ENCODE measurements at places on chromosomes 2 and 18. TPM values are rescaled to one million over a fixed set of nuclear protein-coding genes. Genes with fewer than 3 reads are reported as not detected.
A peak's percentile ranks its signal among the peaks of the same experiment; 100 is the strongest.

- no peak for DNase-seq
These were observed 32.9 kb upstream of the CSRNP3 start for GRCh38 chr2:165436559-165436958.

DNA sequence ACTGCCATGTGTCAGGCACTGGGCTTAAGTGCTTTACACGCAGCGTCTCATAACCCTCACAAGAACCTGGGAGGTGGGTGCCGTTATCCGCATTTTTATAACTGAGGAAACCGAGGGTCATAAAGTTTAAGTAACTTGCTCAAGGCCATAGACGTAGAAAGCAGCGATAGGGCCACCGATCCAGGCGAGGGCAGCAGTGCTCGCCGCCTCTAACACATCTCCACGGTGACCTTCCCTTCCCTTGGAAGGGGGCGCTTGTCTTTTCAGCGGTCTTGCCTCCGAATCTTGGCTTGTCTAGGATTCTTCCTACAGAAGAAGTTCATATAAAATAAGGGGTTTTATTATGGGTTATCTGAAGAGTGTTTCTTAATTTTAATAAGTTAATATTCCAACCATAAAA, 186.6 kb downstream of the GBX2 start:
- DNase-seq: no peak

GRCh38 chr18:31206071-31206470, 43.4 kb upstream of the DSC1 start:
- no peak for DNase-seq

GRCh38 chr18:35038029-35038428, 3.2 kb upstream of the MAPRE2 start:
- no peak for DNase-seq

GRCh38 chr2:143828763-143829537, 691.0 kb downstream of the ZEB2 start:
- no peak for DNase-seq

DNA sequence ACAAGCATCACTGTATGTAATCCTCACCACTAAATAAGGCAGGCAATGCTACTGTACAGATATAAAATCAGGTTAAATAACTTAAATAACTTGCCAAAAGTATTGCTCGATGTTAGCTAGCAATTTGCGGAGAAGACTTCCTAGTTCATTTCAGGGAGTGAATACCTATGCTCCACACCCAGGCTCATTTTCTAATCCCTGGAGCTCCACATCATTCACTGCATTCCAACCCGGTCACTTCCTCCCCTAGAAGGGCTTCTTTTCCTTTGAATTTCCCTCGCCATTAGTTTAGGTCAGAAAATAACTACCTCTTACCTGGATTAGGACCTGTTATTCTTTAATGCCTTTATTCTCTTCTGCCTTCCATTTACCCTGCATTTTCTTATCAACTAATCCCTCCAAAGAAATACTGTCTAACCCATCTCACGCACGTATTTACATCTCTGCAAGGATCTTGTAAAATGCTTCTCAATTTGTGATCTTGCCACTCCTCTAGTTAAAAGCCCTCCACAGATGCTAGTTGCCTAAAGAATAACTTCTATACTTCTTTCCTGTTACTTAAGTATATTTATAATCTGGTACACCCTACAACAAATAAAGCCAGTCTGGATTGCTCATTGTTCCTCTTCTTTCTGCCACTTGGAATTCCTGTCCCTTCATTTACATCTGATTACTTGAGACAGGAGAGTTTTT, 599.8 kb downstream of the NRXN1 start:
- DNase-seq: no peak

Gene DYSF
- total RNA-seq: 1.2 TPM

GRCh38 chr18:35811896-35812295, 160.6 kb upstream of the RMP24 start:
- DNase-seq: no peak

GRCh38 chr2:47165001-47165555, 10.0 kb upstream of the STPG4 start:
- no peak for DNase-seq

GRCh38 chr2:85823951-85824350, 64.8 kb downstream of the ST3GAL5 start:
- no peak for DNase-seq

DNA sequence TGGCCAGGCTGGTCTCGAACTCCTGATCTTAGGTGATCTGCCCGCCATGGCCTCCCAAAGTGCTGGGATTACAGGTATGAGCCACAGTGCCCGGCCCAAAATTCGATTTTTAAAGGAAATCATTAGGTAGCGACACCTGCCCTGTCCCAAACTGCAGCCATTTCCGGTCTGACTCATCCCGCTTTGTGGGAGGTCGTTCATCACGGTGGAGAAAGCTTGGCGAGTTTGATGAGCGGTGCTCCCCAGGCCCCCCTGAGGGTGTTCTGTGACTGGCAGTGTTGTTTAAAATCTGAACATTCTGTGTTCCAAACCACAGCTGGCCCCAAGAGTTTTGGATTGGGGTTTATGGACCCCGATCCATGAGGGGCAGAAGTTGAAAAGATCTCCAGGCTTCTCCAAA, 53.0 kb upstream of the GLI2 start:
- no peak for DNase-seq

GRCh38 chr2:225471039-225471438, 71.5 kb downstream of the NYAP2 start:
- DNase-seq: no peak

- no peak for DNase-seq
These were observed 27.2 kb downstream of the ALPK2 start for GRCh38 chr18:58601468-58602266.

Gene CNRIP1
- total RNA-seq: 46.9 TPM

- no peak for DNase-seq
These were observed 139.7 kb downstream of the INO80D start for GRCh38 chr2:205946226-205946625.

DNA sequence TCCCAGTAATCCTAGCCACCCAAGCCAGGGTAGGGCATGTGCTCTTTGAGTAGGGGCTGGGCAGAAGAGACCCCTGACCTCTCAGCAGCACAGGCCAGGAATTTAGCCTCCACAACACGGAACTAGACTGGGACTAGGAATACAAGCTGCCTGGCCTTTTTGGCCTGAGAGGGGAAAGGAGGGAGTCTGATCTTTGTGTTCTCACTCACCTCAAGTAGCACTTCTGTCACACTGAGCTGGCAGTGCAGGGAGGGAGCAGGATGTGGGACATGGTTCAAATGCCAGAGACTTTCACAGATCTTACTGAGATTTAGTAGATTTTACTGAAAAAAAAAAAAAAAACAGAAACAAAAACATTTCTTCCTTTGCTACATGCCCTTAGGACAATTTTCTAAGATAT, 395.2 kb downstream of the CMPK2 start:
- DNase-seq: no peak

- DNase-seq: no peak
These were observed 55.3 kb upstream of the ALPP start for GRCh38 chr2:232323328-232323650.

Gene CABYR
- total RNA-seq: 7.3 TPM

DNA sequence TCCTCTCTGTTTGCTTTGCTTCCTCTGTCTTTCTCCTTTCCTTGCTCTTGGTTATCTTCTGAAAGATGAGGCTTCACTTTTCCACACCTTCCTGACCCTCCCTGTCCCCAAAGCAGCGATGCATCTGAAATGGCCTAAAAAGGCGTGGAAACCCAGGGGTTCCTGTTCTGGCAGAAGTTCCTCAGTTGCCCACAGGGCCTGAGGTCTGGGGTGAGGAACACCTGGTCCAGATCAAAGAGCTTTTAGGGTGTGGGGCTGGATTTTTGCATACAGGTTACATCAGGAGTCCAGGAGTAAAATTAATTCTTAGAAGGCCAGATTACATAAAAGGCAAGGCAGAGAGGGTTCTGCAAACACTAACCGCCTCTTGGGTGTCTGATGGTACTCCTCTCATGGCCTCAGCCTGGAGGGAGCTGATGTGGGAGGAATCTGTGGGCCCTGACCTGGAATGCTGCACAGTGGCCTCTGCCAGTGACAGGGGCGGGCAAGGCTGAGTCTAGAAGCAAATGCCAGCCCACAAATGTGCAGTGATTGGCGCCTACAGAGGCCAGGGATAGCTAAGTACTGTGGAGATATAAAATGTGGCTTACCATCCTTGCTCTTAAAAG, 41.8 kb downstream of the INPP4A start:
- DNase-seq: no peak

DNA sequence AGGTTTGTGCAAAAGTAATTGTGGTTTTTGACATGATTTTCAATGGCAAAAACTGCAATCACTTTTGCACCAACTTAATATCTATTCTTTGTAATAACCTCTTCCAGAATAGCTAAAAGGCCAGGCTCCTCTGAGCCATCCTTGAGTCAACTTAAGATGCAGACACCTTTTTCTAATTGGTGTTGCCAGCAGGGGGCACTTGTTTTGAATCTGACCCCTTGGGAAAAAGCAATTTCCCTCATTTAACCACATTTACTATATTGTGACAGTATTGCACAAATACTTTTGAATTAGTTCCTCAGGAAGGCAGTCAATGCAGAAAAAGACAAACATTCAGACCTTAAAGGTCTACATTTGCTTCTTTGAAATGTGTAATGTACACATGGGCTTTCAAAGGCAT, 78.6 kb upstream of the GALNT5 start:
- no peak for DNase-seq

DNA sequence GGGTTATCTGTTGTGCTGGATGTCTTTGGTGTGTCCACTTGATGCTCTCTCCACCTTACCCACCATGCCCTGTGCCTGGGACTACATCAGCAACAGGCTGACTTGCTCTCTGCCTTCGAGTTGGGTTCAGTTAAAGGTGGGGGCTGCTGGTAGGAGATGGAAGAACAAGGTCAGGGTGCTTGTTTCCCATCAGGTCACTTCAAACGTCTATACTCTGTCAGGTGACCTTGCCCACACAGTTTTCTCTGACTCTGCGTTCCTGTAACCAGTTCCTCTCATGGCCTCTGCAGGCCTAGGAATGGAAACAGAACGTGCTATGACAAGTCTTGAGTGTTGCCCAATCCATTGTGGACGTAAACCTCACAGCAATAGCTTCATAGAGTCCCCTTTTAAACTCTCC, 38.4 kb upstream of the PAPOLG start:
- DNase-seq: no peak

DNA sequence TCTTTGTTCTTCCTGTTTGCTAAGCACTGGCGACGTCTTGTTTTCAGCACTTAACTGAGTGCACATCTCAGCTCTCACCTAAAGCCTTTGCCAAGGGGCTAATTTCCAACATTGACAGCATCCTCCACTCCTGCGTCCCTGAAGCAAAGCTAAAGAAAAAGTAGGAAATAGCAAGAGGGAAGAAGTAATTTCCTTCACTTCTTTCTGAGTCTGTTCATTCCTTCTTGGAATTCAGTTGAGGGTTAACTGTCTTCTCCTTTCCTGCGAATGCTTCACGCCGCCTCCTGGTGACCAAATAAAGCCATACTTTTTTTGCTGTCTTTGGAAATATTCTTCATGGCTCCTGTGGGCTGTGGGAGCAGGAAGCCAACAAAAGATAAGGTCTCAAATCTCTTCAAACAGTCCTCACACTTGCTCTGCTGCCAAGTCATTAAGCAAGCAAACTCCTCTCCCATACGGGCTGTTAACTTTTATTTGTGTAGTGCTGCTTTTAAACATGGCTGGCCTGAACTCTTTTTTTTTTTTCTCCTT, 100.9 kb downstream of the DPP10 start:
- peak; percentile 2 for DNase-seq

DNA sequence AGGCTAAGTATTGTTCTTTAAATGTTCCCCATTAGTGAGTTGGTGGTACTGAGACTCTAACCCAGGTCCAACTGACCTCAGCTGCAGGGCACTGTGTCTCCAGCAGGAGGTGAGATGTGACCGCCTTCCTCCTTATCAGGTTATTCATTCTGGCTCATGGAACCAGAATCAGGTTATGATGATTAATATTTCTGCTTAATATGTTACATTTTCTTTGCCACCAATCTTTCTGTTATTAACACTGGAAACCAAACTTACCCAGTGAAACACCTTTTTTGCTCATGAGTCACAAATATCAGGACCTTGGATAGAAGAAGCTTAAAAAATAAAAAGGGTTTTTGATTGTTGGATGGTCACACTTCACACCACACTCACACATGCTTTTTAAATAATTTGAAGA, 85.4 kb downstream of the DPP4 start:
- DNase-seq: no peak

DNA sequence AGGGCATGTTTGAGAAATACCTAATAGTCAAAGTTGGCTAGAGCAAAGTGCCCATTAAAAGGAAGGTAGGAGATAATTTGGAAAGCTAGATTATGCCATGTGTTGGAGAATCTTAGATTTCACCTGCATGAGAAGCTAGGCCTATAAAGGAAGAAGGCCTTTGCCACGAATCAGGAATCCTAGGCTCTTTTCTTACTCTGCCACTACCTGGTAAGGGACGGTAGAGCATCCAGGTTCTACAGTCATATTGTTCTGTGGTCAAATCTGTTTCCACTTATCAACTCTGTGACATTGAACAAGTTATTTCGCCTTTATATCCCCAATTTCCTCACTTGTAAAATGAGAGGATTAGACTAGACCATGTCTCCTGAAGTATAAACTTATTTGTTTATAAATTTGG, 3.6 kb upstream of the KCNJ3 start:
- DNase-seq: no peak

Gene SIX3
- not detected for total RNA-seq

Gene CAB39
- 68.5 TPM for total RNA-seq

DNA sequence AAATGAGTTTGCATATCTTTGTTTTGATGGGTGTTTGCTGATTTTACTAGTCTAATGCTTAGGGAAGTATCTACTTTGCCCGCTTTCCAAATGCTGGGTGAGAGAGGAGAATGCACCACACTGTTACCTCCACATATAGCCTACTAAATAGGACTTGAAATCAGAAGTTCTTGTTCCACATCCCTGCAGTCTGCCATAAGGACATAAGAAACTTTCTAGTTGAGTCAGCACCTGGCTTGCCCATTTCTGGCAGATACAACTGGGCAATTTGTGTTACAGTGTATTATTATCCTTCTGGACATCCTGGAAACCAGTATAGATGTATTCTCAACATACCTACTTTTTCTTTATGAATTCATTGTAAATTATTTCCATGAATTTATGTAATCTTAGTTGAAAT, 29.5 kb downstream of the ANXA4 start:
- peak; percentile 44 for DNase-seq

- no peak for DNase-seq
These were observed 249.8 kb downstream of the CYP26B1 start for GRCh38 chr2:71897836-71898235.

- peak; percentile 87 for DNase-seq
These were observed 127.3 kb downstream of the DNER start for GRCh38 chr2:229586746-229587705.

Gene KATNAL2
- 10.4 TPM for total RNA-seq

Gene KIAA2012
- total RNA-seq: not detected
